ENCODE measurements at places on chromosomes 3 and 15.

DNA sequence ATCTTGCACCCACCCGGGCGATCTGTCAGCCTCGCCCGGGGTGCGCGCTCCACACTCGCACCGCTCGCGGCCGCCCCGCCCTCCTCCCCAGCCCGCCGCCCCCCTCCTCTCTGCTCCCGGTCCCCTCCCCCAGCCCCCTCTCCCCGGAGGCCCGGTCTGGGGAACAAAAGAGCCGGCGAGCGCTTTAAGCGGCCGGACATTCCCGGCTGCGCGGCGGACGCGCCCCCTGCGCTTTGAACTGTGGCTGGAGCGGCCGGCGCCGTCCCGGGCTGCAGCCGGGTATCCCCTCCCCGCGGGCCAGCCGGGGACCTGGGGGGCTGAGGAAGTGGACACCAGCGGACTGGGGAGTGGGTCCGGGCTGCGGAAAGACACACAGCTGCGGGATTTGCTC lies at the start of gene IGDCC3:
Gene IGDCC3, minus strand, starts transcription at position 27 of the 391 bp plus-strand sequence. CDS start 214 bp downstream, outside the sequence.
- peak; percentile 85 for DNase-seq

DNA sequence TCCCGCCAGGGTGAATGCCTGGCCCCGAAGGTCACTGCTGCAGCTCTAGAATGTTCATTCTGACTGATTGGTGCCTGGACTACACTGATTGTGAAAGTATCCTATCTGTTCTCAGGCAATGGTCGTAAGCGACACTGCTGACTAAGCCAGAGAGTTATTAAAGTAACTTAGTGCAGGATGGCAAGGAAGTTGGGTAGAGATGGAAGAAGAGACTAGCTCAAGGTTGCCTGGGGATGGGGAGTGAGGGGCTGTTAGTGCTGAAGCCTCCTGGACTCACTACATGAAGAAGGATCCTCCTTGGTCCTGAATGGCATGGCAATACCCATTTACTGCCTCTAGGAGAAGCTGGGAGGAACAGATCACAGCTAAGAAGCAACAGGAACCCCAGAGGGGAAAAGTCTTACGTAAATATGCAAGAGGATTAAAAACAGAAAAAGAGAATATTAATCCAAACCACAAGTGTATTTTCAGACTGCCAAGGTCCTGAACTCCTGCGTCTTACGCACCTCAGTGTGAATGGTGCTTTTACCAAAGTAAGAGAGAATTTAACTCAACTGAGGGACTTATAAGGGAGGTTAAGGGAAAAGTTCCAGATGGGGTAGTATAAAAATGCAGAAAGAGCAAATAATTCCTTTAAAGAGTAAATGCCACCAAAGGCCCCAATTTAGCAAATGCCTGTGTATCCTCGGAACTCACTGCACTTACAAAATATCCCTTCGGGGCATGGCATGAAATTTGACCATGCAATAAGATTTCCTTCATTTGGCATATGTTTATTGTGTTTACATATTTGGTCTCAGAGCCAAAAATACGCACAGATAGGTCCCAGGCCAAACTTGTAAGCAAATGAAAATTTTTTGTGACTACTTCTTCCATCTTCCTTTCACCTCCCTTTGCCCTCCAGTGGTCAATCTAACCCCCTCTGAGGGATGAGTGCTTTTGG lies 64.0 kb upstream of the DGKG start:
- DNase-seq: no peak

- no peak for DNase-seq
Measured at GRCh38 chr3:142997330-142997729, 4.0 kb upstream of the U2SURP start.

DNA sequence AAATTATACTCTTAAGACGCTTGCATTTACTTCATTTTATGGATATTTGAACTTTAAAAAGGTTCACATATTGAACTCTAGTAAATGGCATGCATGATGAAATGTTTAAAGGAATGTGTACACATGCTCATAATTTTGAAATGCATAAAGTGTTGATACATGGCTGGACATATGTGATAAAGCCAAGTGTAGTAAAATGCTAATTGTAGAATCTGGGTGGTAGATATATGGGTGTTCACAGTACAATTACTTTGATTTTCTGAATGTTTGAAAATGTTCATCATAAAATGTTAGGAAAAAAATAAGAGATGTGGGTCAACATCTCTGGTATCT lies 4.2 kb upstream of the EFHB start:
- DNase-seq: no peak

- DNase-seq: no peak
Measured at GRCh38 chr3:17491601-17492000, 250.8 kb downstream of the TBC1D5 start.

- DNase-seq: no peak
Measured at GRCh38 chr15:39781967-39782302, 706 bp downstream of the FSIP1 start.

GRCh38 chr3:172704001-172704400 lies 6.9 kb downstream of the NCEH1 start:
- DNase-seq: no peak

DNA sequence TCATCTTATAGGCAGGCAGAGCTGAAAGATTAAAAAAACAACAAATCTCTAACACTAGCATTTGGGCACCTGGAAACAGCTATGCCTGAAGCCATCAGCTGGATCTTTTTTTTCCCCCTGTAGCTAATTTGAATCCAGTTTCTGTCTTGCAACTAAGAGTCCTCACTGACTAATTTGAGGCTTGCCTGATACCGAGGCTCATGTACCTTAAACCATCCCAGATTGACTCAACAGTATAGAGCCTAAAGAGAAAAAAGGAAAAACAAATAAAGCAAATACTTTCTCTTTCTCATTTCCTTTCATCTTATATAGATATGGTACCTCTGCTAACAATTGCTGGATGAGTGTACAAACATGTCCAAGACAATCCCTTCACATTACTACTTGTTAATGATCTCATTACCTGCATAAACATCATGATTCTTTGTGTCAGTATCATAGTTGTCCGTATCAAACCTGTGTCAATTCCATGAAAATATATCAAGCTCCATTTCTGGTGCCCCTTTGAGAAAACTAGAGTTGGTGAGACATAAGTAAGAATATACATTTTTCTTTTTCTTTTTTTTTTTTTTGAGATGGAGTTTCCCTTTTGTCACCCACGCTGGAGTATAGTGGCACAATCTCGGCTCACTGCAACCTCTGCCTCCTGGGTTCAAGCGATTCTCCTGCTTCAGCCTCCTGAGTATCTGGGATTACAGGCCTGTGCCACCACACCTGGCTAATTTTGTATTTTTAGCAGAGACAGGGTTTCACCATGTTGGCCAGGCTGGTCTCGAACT lies 43.1 kb downstream of the BHLHE40 start:
- no peak for DNase-seq

DNA sequence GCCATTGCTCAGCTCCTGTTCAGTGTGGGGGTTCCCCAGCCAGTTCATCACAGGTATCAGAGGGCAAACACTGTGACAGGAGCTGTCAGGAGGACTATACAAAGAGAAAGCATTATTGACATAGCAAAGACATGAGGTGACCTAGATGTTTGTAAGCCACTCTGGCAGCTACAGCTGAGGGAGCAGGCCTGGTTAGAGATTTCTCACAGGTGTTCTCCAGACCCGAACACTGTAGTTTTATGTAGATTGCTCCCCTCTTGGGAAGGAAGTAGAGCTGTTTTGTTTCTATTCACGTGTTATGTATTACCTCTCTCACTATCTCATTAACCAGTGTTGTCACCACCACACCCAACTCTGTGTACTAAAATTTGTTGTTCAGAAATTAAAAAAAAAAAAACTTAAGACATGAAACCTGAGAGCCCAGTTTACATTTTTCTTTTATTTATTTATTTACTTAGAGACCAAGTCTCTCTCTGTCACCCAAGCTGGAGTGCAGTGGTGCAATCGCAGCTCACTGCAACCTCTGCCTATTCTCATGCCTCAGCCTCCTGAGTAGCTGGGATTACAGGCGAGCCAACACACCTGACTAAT lies 123.7 kb downstream of the RBPMS2 start:
- no peak for DNase-seq

DNA sequence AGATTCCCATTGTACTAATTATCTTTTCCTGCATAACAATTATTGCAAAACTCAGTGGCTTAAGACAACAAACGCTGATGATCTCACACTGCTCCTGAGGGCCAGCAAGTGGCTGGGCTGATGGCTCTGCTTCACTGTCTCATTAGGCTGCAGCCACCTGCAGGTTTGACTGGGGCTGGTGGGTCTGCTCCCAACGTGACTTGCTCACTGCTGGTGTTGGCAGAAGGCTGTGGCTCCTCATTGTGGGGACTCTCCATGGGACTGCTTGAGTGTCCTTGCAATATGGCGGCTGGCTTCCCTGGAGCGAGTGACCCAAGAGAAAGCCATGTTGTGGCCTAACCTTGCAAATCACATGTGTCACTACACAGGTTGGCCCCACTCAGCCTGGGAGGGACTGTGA lies 71.1 kb downstream of the PLXNA1 start:
- DNase-seq: no peak

DNA sequence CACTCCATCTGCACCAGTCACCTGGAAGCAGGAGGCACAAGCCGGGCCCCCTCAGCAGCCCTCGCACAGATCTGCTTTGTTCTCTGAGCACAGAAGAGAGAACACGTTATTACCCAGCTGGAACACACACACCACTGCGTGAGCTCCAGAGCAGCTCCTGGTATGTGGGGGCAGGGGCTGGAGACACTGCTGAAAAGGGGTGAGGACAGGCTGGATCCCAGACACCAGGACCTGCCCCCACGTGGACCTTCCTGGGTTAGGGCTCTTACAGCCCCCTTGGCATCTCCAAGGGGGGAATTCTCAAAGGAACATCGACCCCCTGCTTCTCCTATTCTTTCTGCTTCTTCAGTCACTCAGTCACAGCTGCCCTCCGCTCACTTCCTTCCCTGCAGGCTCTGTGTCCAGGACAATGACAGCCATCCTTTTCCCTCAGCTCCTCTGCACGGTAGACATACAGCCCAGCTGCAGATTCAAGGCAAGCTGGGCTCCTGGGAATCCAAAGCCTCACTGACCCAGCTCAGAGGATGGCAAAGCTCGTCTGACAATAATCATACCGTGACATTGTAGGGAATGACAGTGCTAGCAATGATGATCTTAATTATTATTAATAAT lies 33.7 kb downstream of the PRR20G start:
- no peak for DNase-seq

DNA sequence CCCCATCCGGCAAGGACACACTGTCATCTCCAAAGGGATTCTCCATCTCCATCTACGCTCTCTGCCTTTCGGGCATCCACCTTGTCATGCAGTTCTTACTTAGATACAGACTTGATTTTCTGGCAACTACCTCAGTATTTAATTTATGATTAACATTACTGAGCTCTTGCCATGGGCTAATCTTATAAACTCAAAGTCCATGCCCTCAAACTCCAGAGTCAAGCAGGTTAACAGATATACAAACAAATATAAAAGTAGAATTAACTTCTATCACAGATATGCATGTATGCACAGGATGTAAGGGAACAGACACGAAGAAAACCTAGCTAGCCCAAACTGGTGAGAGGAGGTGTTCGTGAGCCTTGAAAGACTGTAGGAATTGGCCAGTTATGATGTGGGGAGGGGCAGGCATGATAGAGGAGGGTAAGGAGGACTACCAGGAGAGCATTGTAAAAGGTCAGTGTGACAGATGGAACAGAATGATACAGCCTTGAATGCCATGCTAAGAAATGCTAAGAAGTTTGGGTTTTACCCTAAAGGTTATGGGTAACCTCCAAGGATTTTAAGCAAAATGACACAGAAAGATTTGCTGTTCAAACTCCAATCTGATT lies 334.3 kb downstream of the ULK4 start:
- no peak for DNase-seq

DNA sequence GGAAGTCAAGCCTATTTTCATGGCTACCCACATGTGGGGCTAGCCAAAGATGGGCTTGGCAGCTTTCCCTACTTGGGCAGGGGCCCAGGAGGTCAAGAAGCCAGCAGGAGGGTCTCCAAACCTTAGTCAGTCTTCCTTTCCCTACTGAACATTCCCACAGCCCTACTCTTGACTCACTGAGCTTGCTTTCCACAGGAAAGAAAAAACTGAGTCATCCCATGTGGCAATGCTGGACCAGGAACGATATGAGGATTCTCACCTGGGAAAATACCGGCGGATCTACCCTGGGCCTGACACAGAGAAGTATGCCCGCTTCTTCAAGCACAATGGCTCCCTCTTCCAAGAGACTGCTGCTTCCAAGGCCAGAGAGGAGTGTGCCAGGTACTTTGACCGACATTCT lies 3.7 kb upstream of the NGRN start:
- no peak for DNase-seq

- DNase-seq: no peak
Measured at GRCh38 chr3:37676885-37677284, 184.8 kb upstream of the CTDSPL start.

- no peak for DNase-seq
Measured at GRCh38 chr3:158420654-158421396, 150.2 kb upstream of the MLF1 start.
